Germinal center (tissue), 1 donor: ENCODE measurements at places on chromosomes 12 and 14.

- DNase-seq: peak; percentile 31
Measured at GRCh38 chr14:67837011-67837624, 17.5 kb downstream of the RAD51B start.

- DNase-seq: no peak
Measured at GRCh38 chr14:103341250-103342129, 7.5 kb downstream of the EIF5 start.

DNA sequence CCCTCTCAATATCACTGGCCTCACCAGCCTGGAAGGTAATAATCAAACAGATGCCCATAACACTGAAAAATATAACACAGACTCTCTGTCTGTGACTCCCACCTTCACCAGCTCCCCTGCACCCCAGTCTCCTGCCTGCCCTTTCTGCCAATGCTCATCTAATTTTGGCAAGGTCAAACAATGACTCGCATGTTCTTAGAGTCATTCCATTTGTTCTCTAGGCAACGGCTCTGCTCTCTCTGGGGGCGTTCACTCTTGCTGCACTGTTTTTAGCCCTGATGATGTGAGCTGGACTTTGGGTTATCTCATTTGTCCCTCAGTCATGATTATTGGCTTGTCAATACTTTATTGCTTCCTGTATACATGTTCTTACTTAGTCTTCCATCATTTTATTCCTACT lies 691.8 kb downstream of the FLRT2 start:
- no peak for DNase-seq

- no peak for DNase-seq
Measured at GRCh38 chr14:93759719-93760307, 28.5 kb downstream of the PRIMA1 start.

DNA sequence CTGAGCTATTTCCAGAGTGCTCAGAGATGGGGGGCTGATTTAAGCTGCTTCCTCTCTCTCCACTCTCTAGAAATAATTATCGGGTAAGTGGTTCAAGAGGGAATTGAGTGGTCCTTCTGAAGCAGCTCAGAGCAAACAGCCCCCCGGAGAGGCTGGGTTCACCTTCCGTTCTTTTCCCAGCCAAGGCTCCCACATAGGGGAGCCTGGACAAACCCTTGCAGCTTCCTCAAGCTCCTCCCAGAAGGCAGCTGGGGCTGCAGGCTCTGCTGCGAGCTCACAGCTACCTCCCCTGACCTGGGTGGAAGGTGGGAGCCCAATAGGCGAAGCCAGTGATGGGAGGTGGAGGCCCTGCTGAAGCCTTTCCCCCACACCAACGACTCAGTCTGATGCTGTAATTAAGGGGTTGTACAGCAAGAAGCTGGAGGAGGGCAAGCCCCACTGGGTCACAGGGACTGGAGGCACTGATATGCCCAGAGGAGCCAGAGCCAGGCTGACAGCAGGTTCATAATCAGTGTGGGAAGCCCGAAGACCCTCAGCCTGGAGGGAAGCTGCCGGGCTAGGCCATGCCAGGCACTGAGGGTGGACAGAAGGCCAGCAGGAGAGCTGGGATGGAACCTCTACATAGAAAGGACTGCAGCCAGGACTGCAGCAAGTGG lies 52.4 kb downstream of the ARL6IP4 start:
- no peak for DNase-seq

GRCh38 chr14:38592764-38593442 lies 337.0 kb upstream of the CLEC14A start:
- DNase-seq: no peak

DNA sequence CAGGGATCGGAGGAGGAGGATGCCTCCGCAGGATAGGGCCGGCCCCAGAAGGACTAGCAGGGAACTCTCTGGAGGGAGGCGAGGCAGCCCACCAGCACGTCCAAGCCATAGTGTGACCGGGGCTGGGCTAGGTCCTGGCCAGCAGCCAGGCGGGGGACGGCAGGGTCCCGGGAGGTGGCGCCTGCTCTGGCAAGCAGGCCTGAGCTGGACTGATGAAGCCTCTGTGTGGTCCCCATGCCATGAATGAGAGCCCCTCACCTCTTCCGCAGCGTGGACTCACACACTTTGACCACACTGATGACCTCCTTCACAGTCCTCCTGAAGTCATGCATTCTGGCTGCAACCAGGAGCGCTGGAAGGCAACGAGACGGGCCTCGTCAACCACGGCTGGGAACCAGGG lies 19.8 kb upstream of the BTBD6 start:
- no peak for DNase-seq

DNA sequence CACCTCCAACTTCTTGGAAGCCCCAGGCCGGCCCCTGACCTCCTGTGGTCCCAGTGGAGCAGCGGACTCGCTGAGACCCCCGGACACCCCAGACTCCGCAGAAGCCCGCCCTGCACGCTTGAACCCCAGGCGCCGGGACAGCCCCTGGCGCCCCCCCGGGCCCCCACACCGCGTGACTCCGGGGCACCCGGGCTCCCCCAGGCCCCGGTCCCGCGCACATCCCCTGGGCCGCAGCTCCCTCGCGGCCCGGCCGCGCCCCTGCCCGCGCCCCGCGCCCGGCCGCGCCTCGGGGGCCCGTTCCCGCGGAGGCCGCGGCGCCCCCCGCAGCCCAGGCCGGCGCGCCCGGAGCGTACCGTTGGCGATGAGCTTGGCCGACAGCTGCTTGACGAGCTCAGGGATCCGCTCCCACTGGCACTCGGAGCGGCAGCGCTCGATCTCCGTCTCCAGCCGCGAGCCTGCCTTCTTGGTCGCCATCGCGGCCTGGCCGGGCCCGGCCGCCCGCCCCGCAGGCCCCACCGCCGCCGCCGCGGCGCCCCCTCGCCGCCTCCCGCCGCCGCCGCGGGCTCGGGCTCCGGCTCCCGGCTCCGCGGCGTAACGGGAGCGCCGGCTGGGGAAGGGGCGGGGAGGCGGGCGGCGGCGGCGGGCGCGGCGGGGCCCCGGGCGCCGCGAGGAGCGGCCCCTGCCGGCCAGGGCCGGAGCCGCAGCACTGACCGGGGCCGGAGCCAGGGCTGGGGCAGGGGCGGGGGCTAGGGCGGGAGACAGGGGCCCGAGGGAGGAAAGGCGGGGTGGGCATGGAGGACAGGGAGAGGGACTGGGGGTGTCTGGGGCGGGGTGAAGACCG lies at the start of gene TTC7B:
Gene TTC7B, minus strand, starts transcription at position 609 of the 841 bp plus-strand sequence. Its CDS starts 135 bp downstream, at position 474.
- peak; percentile 79 for DNase-seq

DNA sequence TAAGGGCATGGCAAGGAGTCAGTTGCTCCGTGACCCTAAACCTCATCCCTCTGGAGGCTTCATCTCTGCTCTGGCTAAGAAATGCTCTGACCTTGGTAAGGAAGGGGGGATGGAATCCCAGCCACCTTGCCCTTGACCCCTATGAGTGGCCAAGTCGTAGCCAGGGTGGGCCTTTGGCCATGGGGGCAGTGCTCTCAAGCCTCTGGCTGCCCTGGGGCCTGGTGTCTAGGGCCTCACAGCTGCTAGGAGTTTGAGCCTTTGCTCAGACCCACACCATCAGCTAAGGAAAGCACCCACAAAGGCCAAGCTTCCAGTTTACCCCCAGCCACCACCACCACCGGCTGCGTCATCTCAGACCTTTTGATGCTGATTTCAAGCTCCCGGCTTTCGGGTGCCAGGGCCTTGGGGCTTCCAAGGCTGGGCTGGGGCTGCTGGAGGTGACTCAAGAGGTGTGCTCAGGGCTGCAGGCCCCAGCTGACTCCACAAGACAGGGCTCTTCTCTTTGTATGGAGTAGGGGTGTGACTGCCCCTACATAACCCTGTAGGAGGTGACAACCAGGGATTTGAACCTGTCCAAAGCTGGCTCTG lies 3.7 kb downstream of the ASB2 start:
- DNase-seq: no peak

GRCh38 chr12:102946042-102946441 lies 11.4 kb upstream of the ASCL1 start:
- DNase-seq: no peak

DNA sequence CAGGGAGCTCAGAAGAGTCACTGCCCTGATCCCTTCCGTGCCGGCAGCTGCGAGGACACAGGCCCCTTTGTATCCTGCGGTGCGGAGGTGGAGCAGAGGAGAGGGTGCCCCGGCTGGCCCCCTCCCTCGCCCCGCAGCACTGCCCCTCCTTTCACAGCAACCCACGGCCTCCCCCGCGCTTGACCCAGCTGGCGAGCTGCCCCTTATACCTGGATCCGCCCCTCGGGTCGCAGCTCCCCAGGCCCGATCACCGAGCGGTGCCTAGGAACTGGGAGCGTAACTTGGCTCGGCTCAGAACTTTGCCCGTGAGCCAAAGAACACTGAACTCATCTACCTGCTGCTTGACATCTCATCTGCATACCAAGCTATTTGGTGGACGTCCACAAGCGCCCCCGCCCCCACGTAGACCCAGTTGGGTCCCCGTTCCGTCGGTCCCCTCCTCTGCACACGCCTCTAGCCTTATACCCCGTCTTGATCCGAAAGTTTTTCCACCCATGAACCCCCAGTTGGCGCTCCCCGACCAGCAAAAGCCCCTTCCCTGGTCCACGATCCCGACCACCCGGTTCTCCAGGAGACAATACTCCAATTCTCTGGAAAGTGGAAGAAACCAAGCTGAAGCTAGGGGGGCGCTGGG lies 697 bp upstream of the DNAJC14 start:
- peak; percentile 50 for DNase-seq

- DNase-seq: no peak
Measured at GRCh38 chr14:94635154-94635553, 23.0 kb downstream of the SERPINA3 start.

- no peak for DNase-seq
Measured at GRCh38 chr12:68452078-68452715, 120.0 kb upstream of the MDM1 start.

DNA sequence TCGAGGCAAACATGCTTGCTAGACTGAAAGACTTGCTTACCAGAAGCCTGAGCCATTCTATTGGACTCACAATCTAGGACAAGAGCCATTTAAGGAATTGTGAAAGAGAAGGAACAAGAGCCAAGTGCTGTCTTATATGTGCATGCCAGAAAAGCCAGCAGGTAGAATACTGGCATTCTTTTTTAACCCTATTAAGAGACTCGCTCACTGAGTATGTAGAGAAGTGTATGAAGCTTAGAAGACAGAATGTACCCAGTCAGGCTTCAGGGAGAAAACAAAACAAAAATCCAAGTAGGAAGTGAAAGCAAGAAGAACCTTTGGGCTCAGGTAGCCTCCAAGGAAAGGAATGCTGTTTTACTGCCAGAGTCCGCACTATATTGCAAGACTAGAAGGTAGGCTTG lies 65.9 kb downstream of the DCAF5 start:
- DNase-seq: no peak
